ENCODE measurements at places on chromosomes 6 and 20. TPM values are rescaled to one million over a fixed set of nuclear protein-coding genes. Genes with fewer than 3 reads are reported as not detected.

DNA sequence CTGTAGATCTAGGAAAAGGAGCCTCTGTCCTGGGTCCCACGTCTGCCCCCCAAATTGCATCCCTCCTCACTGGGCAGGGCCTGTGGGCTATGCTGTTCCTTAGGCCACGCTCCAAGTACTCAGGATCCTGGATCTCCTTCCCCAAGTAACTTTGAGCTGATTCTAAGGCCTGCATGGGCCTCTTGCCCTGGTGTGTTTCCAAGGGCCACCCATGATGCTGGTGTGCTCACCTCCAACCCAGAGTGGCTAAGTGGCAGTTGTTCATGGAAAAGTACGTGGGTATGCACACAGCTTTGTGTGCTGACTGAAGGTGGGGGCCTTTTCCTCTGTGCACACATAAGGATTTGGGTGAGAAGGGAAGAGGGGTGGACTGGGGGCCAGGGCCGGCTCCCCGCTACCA is 5.3 kb downstream of the GMPR start:
- no peaks in the 10 kb centered on the region for H3K27me3 ChIP-seq
- H3K27ac ChIP-seq: no peak overlapping the region
- H3K4me3 ChIP-seq: no peak overlapping the region
- DNase-seq: no peak
- H3K36me3 ChIP-seq: peaks cover 15% of the 10 kb centered on the region
- H3K4me1 ChIP-seq: peaks cover 65% of the 10 kb centered on the region

GRCh38 chr6:31401403-31401802 is 2.0 kb upstream of the MICA start:
- no peaks in the 10 kb centered on the region for H3K36me3 ChIP-seq
- H3K27ac ChIP-seq: peak overlapping the region; percentile 98
- H3K27me3 ChIP-seq: no peaks in the 10 kb centered on the region
- no peak for DNase-seq
- H3K4me1 ChIP-seq: peaks cover 77% of the 10 kb centered on the region

DNA sequence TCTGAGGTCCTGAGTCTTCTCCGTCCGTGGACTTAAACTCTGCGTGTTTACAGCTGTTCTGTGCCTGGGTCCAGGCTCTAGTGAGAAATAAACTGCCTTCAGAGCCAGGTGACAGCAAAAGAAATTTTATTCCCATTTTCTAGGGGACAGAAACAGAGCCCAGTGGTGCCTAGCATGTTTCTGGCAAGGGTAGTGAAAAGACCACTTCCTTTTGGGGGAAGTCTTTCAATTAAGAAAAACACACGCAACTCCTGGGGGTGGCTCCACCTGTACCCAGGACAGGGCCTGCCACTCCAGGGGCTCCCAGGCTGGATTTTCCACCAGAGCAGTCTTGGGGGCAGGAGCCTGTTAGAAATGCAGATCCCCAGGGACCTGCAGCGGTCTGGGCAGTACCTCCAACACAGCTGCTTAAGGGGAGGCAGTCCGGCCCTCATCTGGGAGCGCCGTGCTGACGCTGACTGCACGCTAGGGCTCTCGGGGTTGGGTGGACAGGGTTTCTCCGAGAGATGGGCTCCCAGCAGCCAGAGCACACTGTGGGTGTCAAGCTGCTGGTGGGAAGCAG is 23.0 kb upstream of the AVP start:
- no peak overlapping the region for H3K27ac ChIP-seq
- no peaks in the 10 kb centered on the region for H3K4me1 ChIP-seq
- no peak for DNase-seq
- no peaks in the 10 kb centered on the region for H3K27me3 ChIP-seq

Gene MCCD1
- not detected for total RNA-seq

Gene BACH2
- 6.0 TPM for total RNA-seq

Gene SPATS1
- total RNA-seq: not detected

Gene MAP1LC3A
- 152 TPM for total RNA-seq

Gene MOXD1
- 32.4 TPM for total RNA-seq

- H3K27ac ChIP-seq: peak overlapping the region; percentile 40
- no peak for DNase-seq
- no peaks in the 10 kb centered on the region for H3K4me1 ChIP-seq
- peak overlapping the region; percentile 8 for H3K4me3 ChIP-seq
- H3K36me3 ChIP-seq: no peaks in the 10 kb centered on the region
- no peaks in the 10 kb centered on the region for H3K27me3 ChIP-seq
Measured at GRCh38 chr6:36955136-36955535, 598 bp downstream of the PI16 start.

- H3K36me3 ChIP-seq: no peaks in the 10 kb centered on the region
- H3K4me1 ChIP-seq: no peaks in the 10 kb centered on the region
- H3K27ac ChIP-seq: no peak overlapping the region
- no peak overlapping the region for H3K4me3 ChIP-seq
- no peak for DNase-seq
- H3K27me3 ChIP-seq: no peaks in the 10 kb centered on the region
Measured at GRCh38 chr6:162271922-162272321, 455.6 kb downstream of the PRKN start.

DNA sequence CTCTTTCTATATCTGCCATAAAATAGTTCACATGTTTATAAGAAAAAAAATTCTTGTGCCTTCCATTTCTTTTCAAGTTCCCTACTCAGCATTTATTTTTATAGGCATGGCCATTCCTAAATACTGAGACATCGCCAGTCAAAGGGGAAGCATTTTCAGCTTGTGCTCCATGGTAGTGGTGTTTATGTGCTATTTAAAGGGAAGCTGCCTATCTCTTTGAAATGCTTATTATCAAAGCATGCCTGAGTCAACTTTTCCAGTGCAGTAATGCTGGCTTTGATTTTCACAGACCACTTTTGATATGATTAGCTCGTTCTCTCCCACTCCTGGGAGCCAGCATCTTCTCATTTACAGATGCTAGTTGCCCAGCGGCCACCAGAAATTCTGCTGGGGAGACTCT is 124.1 kb upstream of the RIN2 start:
- DNase-seq: peak; percentile 26
- H3K4me1 ChIP-seq: no peaks in the 10 kb centered on the region

DNA sequence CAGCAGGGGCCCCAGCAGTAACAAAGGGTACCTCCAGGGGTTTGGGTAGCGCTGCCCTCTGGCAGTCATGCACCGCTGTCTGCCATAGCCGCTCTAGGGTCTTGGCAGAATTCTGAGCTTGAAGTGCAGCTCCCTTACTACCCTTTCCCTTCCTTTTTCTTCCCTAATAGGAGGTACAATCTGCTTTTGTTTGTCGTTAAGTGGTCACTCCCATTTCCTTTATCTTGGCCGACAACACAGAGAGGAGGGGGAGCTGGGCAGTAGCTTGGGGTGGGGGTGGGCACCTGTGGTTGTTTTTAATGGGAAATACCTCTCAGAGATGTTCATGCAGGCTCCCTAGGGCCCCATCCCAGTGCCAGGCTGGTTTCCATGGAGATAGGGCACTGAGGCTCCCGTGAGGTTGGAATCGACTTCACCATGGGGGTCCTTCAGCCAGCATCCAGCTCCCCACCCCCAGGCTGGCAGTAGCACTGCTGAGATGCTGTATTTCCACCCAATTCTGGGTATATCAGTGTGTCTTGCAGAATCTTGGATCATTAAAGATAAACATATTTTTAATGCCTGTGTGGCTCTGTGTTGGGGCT is 18.6 kb downstream of the CCDC167 start:
- no peak overlapping the region for H3K4me3 ChIP-seq
- no peak overlapping the region for H3K27ac ChIP-seq
- H3K36me3 ChIP-seq: peaks cover 96% of the 10 kb centered on the region

DNA sequence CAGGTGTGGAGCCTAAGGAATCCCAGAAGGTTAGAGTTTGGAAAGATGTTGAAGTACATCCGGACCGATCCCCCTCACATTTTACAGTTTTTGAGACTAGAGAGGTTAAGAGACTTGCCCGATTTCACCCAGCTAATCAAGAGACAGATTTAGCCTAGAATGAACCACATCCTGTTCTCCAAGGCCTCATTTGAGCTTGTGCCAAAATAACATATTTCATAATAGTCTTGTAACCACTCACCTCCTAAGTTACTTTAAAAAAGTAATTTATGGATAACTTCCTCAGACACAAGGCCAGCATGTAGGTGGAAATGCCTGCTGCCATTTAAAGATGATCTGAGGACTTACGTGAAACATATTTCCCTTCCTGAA is 39.8 kb upstream of the ARHGAP18 start:
- no peaks in the 10 kb centered on the region for H3K27me3 ChIP-seq
- DNase-seq: no peak

GRCh38 chr6:149405823-149406765 is 6.0 kb downstream of the SUMO4 start:
- H3K4me1 ChIP-seq: no peaks in the 10 kb centered on the region
- H3K27me3 ChIP-seq: no peaks in the 10 kb centered on the region
- H3K4me3 ChIP-seq: no peak overlapping the region
- H3K36me3 ChIP-seq: peaks cover 39% of the 10 kb centered on the region
- no peak for DNase-seq

Gene RPP40
- total RNA-seq: 2.7 TPM

GRCh38 chr20:41029150-41029901 is 704 bp downstream of the TOP1 start:
- peak overlapping the region; percentile 96 for H3K27ac ChIP-seq
- H3K36me3 ChIP-seq: no peaks in the 10 kb centered on the region

DNA sequence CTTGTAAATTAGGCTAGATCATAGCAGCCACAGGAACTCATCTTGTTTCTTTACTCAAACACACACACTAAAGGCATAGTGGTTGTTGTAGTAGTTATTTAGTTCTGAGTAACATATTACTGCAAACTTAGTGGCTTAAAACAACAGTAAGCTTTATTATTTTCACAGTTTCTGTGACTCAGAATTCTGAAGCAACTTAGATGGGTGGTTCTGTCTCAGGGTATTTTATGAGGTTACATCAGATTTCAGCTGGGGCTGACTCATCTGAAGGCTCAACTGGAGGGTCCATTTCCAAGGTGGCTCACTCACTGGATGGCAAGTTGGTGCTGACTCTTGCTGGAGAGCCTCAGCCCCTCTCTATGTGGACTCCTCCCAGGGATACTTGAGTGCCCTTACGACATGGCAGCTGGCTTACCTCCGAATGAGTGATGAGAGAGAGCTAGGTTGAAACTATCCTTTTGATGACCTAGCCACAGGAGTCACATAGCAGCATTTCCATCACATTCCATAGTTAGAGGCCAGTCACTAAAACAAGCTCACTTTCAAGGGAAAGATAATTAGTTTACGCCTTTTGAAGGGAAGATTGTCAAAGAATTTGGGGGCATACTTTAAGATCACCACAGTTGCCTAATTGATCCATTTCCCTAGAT is 136.5 kb upstream of the PRND start:
- H3K4me1 ChIP-seq: no peaks in the 10 kb centered on the region
- no peak overlapping the region for H3K4me3 ChIP-seq
- no peaks in the 10 kb centered on the region for H3K36me3 ChIP-seq
- no peak overlapping the region for H3K27ac ChIP-seq

GRCh38 chr6:11485271-11485670 is 52.3 kb upstream of the TMEM170B start:
- no peaks in the 10 kb centered on the region for H3K4me1 ChIP-seq
- no peak overlapping the region for H3K27ac ChIP-seq
- no peak for DNase-seq
- no peaks in the 10 kb centered on the region for H3K27me3 ChIP-seq
- H3K4me3 ChIP-seq: no peak overlapping the region

Gene C2
- total RNA-seq: 15.4 TPM

DNA sequence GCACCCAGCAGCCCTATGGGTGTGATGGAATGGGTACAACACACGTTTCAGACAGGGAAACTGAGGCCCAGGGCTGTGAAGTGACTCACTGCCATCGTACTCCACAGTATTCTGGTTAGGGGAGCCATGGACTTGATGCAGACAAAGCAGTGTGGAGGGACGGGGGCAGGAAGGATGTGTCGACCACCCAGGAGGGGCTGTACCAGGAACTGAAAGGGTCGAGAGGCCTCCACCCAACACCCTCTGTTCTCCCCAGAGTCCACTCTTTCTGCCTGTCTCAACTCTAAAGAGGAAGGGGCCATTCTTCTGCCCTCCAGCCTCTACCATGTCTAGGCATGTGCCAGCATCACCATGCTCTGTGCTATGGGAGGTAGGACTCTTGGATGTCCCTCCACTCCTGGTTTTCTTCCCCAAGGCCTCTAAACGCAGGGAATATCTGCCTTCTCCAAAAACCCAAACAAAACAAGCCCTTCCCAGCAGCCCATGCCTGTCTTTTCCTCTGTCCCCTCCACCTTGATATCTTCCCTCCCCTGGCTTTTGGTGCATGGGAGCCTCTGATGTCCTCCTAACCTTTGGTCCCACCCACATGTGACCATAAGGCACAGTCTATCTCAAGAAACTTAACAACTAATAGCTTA is 7.4 kb downstream of the SLC22A1 start:
- no peaks in the 10 kb centered on the region for H3K36me3 ChIP-seq
- no peaks in the 10 kb centered on the region for H3K27me3 ChIP-seq
- no peak for DNase-seq
- no peak overlapping the region for H3K4me3 ChIP-seq
- H3K27ac ChIP-seq: no peak overlapping the region

GRCh38 chr20:52787962-52788361 is 184.2 kb upstream of the TSHZ2 start:
- DNase-seq: no peak
- H3K4me3 ChIP-seq: no peak overlapping the region
- H3K36me3 ChIP-seq: no peaks in the 10 kb centered on the region
- H3K27ac ChIP-seq: no peak overlapping the region
- H3K4me1 ChIP-seq: no peaks in the 10 kb centered on the region

DNA sequence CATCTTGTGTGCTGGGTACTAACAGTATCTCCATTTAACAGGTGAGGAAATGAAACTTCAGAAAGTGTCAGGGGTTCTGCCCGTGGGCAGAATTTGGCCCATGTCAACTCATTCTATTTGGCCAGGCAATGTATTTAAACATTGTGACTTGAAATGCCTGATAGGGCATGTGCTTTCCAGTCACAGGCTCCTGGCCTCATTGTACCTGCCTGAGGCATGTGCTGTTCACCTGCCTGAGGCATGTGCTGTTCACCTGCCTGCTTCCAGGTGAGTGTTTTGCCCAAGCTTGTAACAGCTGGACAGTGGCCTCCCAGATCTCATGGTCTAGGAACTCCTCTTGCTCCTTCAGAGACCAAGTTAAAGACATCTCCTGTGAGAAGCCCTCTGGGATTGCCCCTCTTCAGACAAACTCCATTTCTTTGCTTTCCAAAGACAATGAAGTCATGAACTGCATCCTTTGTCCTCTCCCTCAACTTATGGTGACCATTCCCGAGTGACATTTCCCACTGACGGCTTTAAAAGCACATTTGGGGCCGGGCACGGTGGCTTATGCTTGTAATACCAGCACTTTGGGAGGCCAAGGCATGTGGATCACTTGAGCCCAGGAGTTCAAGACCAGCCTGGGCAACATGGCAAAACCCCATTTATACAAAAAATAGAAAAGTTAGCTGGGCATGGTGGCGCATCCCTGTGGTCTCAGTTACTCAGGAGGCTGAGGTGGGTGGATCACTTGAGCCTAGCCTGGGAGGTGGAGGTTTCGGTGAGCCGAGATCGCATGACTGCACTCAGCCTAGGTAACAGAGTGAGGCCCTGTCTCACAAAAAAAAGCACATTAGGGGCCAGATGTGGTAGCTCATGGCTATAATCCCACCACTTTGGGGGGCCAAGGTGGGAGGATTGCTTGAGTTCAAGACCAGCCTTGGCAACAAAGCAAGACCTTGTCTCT is 48.7 kb downstream of the BCAS4 start:
- no peaks in the 10 kb centered on the region for H3K27me3 ChIP-seq
- H3K4me1 ChIP-seq: peaks cover 12% of the 10 kb centered on the region
- no peak overlapping the region for H3K4me3 ChIP-seq
- H3K36me3 ChIP-seq: no peaks in the 10 kb centered on the region
- DNase-seq: no peak
